ENCODE measurements at places on chromosomes 2 and 18.

DNA sequence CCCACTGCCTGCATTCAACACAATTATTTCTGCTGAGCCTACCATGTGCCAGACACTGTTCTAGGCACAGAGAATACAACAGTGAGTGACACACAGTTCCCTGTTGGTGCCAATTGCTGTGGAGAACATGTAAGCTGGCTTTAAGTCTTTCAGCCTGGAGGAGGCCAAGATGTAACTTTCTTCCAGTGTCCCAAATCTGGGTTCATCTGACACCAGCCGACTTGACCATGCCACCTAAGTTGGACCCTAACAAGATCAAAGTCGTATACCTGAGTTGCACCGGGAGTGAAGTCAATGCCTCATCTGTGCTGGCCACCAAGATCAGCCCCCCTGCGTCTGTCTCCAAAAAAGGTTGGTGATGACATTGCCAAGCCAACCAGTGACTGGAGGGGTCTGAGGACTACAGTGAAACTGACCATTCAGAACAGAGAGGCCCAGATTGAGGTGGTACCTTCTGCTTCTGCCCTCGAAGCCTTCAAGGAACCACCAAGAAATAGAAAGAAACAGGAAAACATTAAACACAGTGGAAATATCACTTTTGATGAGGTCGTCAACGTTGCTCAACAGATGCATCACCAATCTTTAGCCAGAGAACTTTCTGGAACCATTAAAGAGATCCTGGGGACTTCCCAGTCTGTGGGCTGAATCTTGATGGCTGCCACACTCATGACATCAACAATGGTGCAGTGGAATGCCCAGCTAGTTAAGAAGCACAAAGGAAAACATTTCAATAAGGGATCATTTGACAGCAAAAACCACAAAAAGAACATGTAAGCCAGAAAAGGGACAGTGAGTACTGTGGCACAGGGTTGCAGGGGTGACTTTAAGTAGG lies 6.3 kb downstream of the TRABD2A start:
- no peak overlapping the region for H3K4me3 ChIP-seq
- H3K36me3 ChIP-seq = no peaks in the 10 kb centered on the region
- H3K27ac ChIP-seq = no peak overlapping the region
- H3K27me3 ChIP-seq = 0 out of 2 replicates have a peak, but pooled peaks cover 8% of the 10 kb centered on the region

GRCh38 chr2:47737191-47737975 lies 45.6 kb upstream of the MSH6 start:
- no peaks in the 10 kb centered on the region for H3K36me3 ChIP-seq
- H3K27me3 ChIP-seq = peaks cover 5% of the 10 kb centered on the region
- no peak for DNase-seq
- no peak overlapping the region for H3K27ac ChIP-seq
- H3K4me1 ChIP-seq = no peaks in the 10 kb centered on the region

GRCh38 chr2:177540283-177540682 lies 147.7 kb downstream of the AGPS start:
- no peak overlapping the region for H3K27ac ChIP-seq
- H3K4me3 ChIP-seq = no peak overlapping the region
- no peak for DNase-seq

- H3K27me3 ChIP-seq = no peaks in the 10 kb centered on the region
- DNase-seq = no peak
- H3K36me3 ChIP-seq = no peaks in the 10 kb centered on the region
- H3K27ac ChIP-seq = no peak overlapping the region
- H3K4me3 ChIP-seq = no peak overlapping the region
- no peaks in the 10 kb centered on the region for H3K4me1 ChIP-seq
Measured at GRCh38 chr2:215635788-215636139, 199.9 kb upstream of the FN1 start.

DNA sequence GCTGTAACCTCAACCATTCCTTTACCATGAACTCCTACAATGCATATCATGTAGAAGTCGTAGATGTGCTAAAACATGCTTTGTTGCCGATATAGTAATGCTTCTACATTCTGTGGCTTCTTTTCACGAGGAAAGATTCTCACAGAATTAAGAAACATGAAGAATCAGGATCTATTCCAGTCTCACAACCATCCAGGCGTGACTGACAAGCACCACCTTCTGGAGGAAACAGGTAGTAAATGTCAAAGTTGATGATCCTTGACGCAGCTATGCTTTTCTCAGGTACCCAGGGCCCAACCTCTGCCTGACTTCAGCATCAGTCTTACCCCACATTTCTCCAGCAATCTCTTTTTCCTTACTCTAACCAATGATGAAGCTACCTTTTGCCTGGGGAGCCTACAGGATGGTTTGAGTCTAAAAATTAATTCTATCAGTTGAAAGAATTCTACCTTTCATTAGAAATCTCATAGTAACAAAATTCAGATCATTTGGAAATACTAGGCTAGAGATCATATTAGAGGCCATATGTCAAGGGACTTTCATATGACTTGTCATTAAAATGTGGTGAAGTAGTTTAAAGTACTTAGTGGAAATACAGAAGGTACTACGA lies 123.3 kb upstream of the RND3 start:
- H3K27me3 ChIP-seq = no peaks in the 10 kb centered on the region
- DNase-seq = peak; percentile 50
- H3K4me3 ChIP-seq = no peak overlapping the region
- H3K27ac ChIP-seq = no peak overlapping the region
